NCI-H526 treated with DMSO at 0.1 percent for 48 hours (cell line): ENCODE measurements at places on chromosomes 16 and 17.

GRCh38 chr16:89549007-89549700 lies 11.3 kb upstream of the RPL13 start:
- no peak for DNase-seq

GRCh38 chr17:57849163-57849873 lies 526 bp downstream of the MRPS23 start:
- DNase-seq: no peak

DNA sequence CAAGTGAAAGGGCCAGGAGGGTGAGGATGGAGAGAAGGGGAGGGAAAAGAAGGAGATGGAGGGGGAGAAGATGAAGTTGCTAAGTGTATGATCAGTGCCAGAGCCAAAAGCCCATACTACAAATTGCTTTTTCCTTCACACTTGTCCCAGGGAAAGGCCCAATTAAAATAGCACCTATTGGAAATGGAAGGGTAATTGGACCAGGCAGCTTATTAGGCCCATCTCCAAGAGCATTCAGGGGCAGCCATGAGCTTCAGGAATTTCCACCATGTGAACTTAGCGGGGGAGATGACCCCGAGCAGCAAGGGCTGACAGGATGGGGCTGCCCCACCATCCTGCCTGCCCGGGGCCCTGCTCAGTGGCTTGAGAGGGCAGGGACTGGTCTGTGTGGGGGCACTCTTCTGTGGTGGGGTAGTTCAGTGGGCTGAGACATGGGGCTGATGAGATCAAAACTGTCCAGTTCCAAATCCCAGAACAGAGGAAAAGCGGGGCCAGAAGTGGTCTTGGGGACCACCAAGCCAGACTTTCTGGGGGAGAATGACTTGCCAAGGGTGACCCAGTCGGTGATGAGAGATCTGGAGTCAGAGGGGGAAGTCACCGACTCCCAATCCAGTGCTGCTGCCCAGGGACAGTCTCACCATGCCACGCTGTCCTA lies 27.5 kb downstream of the GOSR2 start:
- no peak for DNase-seq

- peak; percentile 90 for DNase-seq
Observed at GRCh38 chr17:73231841-73232586, 29.7 kb downstream of the CPSF4L start.

DNA sequence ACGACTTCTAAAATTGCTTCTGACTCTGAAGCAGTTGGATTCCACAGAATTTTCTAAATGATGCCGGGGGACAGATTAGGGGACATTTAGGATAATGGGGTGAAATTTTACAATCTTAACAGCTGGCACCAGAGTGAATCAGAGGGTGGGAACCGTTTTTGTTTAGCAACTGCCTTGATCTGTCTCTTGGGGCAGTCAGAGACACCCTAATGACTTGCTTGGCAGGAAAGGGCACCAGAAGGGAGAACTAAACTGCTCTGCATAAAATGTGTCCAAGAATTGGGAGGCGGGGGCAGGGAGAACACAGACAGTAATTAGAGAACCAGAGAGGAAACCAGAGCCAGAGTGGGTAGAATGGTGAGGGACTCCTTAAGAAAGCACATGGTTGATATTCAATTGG lies 6.1 kb upstream of the ABCC12 start:
- DNase-seq: no peak

GRCh38 chr17:16286947-16287562 lies 66.2 kb downstream of the CENPV start:
- DNase-seq: no peak

- DNase-seq: no peak
Observed at GRCh38 chr17:35575759-35576158, 2.6 kb downstream of the PEX12 start.

DNA sequence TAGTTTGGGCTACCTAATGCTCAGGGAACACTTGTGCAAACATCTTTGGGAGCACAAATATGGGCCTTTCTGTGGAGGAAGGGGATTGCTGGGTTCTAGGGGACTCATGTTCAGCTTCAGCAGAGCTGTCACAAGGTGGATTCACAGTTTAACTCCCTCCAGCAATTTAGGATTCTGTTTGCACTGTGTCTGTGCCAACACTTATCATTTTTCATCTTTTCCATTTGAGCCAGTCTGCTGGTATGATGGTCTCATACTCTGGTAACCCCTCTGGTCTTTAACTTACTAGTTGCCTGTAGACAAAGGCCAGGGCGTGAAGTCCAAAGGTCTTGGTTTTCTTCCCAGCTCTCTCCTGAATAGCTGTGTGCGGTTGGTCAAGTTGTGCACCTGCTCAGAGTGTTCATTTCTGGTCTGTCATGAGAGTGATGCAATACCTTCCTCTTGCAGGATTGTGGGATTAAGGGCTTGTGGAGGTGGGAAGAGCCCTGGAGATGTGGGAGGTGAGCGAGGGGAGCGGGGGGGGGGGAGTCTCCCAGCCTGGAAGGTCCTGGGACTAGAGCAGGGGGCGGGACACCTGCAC lies 152.6 kb downstream of the CMIP start:
- no peak for DNase-seq

DNA sequence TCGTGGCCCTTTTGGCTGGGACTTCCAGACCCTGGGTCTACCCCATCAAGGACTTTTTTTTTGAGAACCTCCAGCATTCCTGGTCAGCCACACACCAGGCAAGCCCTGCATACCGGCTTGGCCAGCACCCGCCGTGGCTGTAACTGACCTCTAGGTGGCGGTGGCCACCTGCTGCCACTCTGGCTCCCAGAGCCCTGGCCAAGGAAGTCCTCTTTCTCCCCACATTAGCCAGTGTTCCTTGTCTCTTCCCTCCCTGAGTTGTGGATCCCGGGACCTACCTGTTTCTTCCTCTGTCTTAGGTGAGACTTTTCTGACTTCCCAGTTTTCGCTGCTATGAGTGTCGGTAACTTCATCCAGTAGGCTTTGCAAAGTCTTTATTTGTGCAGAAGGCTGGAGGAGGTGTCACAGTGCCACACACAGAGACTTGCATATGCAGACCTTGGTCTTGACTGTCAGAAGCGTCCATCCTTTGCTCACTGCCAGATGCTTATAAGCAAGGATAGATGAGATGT lies 348.3 kb downstream of the CPPED1 start:
- peak; percentile 15 for DNase-seq

- DNase-seq: peak; percentile 35
Observed at GRCh38 chr16:1078579-1079021, 6.1 kb downstream of the SSTR5 start.

GRCh38 chr16:55711959-55712876 lies 56.4 kb downstream of the SLC6A2 start:
- DNase-seq: no peak

DNA sequence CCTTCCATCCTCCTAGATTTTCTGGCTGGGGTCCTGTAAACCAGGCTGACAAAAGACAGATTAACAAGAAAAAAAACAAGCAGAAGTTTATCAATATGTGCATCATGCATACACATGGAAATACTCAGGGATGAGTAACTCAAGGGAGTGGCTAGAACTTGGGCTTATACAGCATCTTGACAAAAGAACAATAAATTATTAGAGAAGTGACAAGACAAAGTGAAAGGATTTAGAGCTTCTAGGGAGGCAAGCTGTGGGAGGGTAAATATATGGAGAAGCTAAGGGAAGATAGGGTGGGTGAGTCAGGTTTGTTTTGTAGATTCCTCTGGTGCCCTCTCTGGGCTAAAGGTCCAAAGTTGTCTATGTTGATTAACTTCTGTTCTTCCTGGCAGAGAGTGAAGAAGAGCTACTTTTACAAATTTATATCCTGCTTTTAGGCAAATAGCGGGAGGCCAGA lies 48.0 kb upstream of the NDRG4 start:
- DNase-seq: no peak

- no peak for DNase-seq
Observed at GRCh38 chr16:19532601-19533000, 8.9 kb downstream of the CCP110 start.

DNA sequence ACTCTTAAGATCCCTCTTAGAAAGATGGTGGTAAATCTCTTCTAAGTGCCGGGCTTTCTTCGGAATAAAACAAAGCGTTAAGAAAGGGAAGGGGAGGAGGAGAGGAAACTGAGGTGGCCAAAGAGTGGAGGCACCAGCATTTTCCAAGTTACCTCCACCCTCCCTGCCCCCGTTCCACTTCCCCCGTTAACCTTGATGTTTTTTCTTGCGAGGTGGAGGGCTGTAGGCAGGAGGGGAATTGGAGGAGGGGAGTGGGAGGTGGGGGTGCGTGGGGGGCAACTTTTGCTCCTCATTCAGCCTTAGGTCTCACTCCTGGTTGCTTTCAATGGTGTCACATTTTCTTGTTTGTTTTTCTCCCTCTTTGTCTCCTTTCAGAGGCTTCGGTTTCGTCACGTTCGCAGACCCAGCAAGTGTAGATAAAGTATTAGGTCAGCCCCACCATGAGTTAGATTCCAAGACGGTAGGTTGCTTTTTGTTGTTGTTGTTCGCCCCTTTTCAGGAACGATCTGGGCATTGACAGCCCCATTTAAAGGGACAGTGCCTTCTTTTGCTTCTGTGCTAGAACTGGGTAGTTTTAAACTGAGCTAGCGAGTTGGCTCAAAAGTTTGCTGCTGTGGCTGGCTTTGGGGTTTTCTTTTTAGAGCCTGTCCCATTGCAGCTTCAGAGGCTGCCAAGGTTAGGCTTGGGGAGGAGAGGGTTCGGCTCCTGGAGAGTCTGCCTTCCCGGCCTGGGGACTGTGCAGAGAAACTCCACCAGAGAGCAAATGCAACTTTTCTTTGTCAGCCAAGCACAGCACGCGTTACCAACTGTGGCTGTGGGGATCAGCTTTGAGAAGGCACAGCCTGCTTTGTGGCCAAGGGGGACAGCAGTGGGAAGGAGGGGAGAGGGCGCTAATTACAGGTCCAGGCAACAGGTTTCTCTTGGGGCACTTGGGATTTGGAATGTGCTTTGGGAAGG lies 1.9 kb downstream of the MSI2 start:
- no peak for DNase-seq

GRCh38 chr17:6066183-6066948 lies 3.8 kb upstream of the WSCD1 start:
- no peak for DNase-seq

GRCh38 chr17:62732125-62732524 lies 76.0 kb downstream of the MARCHF10 start:
- DNase-seq: no peak

- DNase-seq: no peak
Observed at GRCh38 chr17:57559634-57560318, 185.3 kb downstream of the CCDC182 start.

GRCh38 chr16:12016291-12016947 lies 39.9 kb downstream of the SNX29 start:
- no peak for DNase-seq
